T-helper 1 cell (primary cell): ENCODE measurements at places on chromosomes 2 and 18.

DNA sequence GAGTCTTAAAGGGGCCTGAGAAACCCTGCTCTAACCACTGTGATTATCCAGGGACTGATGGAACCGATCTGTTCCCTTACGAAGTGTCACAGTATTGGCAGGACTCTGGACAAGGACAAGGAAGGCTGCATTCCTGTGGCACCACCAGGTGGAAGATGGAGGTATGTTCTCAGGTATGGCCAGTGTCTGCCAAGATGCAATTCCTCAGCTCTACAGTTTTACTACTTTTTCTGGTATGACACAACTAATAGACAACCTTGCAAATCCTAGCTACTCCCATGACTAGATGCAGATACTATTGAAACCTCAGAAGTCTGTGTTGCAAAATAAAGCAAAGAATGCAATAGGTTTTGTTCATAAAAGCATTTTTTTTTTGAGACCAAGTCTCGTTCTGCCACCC lies 14.6 kb downstream of the RAB31 start:
- DNase-seq, result no peak

- no peak for DNase-seq
These were observed 111.4 kb downstream of the NBAS start for GRCh38 chr2:15449556-15450236.

- no peak for DNase-seq
These were observed 57.8 kb upstream of the HS6ST1 start for GRCh38 chr2:128376241-128377041.

- DNase-seq, result no peak
These were observed 110.7 kb downstream of the KLHL29 start for GRCh38 chr2:23495661-23496114.

DNA sequence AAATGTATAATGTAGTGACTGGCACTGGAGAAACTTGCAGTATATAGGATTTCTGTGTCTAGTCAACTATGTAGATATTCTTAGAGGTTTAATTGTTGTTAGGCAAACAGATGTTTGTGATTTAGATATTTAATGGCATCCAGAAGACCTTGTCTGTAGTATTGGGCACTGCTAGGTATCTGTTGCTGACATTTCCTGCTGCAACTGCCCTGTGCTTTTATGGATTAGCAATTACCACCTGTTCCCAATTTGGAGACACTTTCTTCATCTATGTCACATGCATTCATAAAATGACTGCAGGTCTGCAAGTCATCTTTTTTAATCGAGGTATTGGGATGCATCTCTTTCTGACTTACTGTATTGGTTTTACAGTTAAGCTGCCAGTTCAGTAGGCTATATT lies 71.3 kb downstream of the ITGA4 start:
- no peak for DNase-seq

- no peak for DNase-seq
These were observed 9.4 kb downstream of the GPD2 start for GRCh38 chr2:156445296-156446220.

DNA sequence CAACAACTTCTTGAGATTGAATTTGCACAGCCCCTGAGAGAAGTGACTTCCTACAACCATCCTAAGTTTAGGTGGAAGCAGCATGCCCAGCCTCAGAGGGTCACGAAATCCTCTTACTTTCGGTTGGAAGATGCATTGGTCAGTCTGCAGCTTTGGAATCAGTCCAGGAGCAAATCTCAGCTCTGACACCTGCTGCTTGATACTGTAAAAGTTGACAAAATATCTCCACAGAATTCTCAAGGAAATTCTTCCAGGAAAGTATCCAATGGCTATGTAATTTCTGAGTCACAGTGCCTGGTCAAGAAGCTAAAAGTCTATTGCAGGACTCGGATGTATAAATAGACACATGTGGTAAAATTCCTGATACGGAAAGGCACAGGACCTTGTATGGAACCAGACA lies 414.5 kb upstream of the GYPC start:
- DNase-seq, result no peak

- no peak for DNase-seq
These were observed 241.7 kb downstream of the CD226 start for GRCh38 chr18:69705987-69706386.

- DNase-seq, result no peak
These were observed 391.0 kb upstream of the LINC00305 start for GRCh38 chr18:64539847-64540246.
